ENCODE measurements at places on chromosomes 4 and X.

GRCh38 chrX:2497961-2498780, 2.6 kb downstream of the DHRSX start:
- no peak for DNase-seq

DNA sequence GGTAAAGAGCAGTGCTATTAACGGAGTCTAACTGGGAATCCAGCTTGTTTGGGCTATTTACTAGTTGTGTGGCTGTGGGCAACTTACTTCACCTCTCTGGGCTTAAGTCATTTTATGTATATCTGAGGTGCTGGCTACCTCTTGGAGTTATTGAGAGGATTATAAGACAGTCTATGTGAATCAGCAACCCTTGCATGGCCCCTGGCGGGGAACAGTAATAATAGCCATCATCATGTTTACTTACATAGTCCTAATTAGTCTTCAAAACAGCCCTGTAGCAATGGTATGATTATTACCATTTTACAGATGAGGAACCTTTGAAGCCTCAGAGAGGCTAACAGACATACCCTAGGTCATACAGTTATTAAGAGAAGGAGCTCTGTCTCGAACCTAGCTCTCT, 1.5 kb downstream of the HPRT1 start:
- peak; percentile 32 for DNase-seq

- no peak for DNase-seq
Observed at GRCh38 chr4:27789773-27790172, 929.1 kb downstream of the STIM2 start.

GRCh38 chr4:4862071-4862551, 2.6 kb downstream of the MSX1 start:
- DNase-seq, result no peak

DNA sequence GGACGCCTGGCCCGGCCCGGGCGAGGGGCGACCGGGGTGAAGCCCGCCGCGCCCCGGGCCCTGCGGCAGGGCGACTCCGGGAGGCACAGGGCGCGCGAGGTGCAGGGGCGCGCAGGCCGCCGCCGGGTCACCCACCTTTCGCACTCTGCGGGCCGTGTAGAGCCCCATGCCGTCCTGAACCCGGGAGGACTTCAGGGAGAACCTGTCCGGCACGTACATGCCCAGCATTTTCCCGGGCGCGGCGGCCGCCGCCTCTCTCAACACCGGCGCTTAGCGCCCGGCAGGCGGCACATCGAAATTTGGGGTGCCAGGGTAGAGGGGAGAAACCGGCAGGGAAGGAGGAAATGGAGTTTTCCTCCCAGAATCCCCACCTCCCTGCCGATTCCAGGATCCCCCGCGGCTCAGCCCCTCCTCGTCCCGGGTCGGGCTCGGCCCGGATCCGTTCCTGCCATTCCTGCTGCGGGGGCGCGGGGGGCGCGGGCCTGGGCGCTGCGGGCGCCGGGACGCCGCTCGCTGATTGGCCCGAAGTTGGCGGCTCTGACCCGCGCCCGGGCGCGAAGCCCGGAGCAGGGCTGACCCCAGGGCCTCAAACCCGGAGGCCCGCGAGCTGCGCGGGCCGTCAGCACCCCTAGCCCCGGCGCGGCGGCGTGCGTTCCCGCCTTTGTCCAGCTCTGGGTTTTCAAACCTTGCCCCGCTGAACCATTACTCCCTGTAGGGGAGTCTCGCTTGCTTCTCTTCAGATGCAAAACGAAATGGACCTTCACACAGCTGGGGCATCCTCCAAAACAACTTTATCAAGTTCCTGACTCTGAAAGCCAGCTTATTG, at the start of gene PRDM5:
TSS of gene PRDM5 (minus strand) at position 346 of the 826 bp plus-strand sequence. CDS start at position 228, 118 bp downstream.
- DNase-seq, result no peak

GRCh38 chr4:137471895-137472294, 60.4 kb downstream of the PCDH18 start:
- no peak for DNase-seq

DNA sequence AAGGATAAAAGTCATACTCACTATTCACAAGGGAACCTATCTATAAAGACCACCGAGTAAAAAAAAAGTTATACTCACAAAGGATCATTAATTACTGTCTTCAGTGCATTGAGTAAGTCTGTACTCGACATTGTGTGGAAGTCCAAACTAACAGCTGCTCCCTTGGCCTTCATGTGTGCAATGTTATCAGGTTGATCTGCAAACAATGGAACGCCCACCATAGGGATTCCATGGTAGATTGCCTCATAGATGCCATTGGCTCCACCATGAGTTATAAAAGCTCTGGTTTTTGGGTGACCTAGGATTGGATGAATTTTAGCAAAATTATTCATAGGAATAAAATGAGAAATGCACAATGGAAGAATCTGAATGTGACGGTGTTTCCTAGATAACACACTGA, 10.6 kb downstream of the UGT2B4 start:
- no peak for DNase-seq

DNA sequence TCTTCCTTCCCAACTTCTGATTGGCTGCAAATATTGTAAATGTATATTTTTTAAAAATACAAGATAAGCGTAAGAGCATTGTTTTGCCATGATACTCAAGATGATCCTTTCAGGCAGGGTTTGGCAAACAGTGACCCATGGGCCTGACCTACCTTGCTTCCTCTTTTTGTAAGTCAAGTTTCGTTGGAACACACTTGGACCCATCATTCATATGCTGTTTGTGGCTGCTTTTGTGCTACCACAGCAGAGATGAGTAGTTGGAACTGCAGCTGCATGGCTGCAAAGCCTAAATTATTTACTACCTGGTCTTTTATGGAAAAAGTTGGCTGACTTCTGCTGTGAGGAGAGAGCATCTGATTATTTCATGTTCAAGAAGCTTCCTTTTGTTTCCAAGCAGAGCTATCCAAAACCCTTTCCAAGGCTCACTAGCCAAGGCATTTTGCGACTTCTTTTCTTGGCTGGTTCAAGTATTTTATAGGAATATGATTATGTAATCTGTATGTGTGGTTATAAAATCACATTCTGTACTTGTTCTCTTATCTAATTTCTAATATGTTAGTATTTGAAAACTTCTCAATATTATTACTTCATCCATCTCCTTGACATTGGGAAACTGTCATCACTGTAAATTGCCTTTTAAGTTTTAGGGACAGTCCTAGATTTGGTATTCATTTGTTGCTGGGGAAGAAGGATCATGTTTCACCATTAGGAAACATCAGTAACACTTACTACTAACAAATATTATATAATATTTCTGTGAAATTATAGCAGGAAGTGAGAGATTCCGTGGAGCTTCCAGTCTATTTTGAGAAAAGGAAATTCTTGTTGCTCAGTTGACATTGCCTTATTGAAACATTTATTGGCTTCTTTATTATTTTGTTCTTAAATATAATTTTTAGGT, 109.2 kb downstream of the ARHGAP10 start:
- DNase-seq, result no peak

- DNase-seq, result no peak
Observed at GRCh38 chrX:38538134-38538533, 23.2 kb upstream of the TSPAN7 start.

DNA sequence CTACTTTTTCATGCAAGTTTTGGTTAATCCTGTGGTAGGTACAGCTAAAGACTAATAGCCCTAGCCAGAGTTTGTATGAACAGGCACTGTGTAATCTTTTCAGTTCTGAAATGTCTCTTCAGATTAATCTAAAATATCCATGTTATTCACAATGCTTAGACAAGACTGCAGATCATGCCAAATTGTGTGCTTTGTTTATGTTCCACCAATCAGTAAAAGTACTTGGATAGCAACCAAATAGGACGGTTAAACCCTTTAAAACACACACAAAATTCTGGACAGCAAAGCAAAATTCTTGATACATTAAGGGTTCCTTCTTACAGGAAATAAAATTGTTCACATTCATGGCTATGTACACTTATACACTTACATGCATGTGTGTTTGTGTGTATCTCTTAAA, 139.1 kb downstream of the KLHL13 start:
- no peak for DNase-seq

GRCh38 chrX:82711457-82711856, 796.6 kb upstream of the POU3F4 start:
- DNase-seq, result no peak

GRCh38 chr4:159823743-159824142, 720.9 kb downstream of the RAPGEF2 start:
- DNase-seq, result no peak

DNA sequence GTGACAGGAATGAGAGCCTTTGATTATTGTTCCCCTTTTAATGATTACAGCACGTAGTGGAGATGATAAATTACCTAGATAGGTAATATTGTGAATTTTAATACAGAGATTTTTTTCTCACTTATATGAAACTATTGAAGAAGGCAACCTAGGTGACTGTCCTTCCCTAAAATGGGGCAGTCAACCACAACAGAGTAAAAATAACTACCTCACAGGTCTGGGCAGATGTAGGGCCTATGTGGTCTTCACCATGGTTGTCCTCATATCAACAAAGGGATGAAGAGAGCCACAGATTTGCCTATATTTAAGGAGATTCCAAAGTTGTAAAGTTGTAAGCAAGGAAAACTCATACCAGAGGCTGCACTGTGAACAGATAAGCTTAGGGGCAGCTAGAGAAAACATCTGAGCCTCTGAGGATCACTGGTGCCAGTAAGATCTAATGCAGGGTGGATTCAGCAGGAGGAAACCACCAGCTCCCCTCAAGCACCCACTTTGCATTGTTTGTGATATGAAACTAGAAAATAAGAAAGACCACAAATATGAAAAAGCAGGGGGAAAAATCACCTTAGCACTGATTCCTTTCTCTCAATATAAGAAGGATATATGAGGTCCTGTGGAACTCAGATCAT, 547.9 kb upstream of the GALNTL6 start:
- no peak for DNase-seq

GRCh38 chr4:89111833-89112563, 665 bp downstream of the TIGD2 start:
- peak; percentile 9 for DNase-seq

DNA sequence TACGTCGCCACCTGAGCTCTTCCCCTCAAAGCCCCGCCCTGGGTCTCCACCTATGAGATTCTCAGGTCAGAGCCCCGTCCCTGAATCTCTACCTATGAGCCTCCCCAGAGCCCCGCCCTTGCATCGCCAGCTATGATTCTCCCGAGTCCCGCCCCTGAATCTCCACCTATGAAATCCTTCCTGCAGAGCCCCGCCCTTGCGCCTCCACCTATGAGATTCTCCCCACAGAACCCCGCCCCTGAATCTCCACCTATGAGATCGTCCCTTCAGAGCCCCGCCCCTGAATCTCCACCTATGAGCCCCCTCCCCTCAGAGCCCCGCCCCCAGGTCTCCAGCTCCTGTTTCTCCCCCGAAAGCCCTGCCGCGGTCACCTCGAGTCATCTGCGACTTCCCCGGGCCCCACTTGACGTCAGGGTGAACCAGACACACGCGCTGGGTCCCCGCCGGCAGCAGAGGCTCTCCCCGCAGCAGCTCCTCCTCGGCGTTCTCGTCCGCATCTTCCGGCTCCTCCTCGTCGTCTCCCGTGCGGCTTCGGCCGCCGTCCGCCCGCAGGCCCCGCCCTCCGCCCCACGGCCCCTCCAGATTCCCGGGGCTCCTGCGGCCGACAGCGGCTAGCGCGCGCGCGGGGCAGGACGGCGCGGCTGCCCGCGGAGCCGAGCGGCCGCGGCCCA, 393 bp downstream of the GTPBP6 start:
- DNase-seq, result peak; percentile 97

DNA sequence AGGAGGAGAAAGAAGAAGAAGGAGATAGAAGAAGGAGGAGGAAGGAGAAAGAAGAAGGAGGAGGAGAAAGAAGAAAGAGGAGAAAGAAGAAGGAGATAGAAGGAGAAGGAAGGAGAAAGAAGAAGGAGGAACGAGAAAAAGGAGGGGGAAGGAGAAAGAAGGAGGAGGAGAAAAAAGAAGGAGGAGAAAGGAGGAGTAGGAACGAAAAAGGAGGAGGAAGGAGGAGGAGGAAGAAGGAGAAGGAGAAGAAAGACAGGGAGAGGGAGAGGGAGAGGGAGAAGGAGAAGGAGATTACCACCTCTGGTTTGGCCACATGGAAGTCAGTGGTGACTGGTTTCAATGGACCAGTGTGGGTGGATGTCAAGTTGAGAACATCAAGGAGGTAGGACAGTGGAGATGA, 50.0 kb upstream of the VEGFD start:
- no peak for DNase-seq

GRCh38 chr4:185457136-185457535, 14.4 kb downstream of the CCDC110 start:
- DNase-seq, result no peak

- no peak for DNase-seq
Observed at GRCh38 chr4:176084769-176085168, 19.1 kb downstream of the WDR17 start.

GRCh38 chr4:155434904-155435303, 58.1 kb upstream of the MAP9 start:
- DNase-seq, result no peak

- no peak for DNase-seq
Observed at GRCh38 chr4:145297556-145297955, 117.2 kb upstream of the OTUD4 start.

GRCh38 chrX:47313056-47313455, 57.3 kb upstream of the ZNF157 start:
- no peak for DNase-seq

- DNase-seq, result no peak
Observed at GRCh38 chrX:130285069-130285620, 16.4 kb upstream of the ZNF280C start.

- no peak for DNase-seq
Observed at GRCh38 chr4:61820136-61820535, 620.0 kb downstream of the ADGRL3 start.

- DNase-seq, result no peak
Observed at GRCh38 chrX:13661735-13662288, 8.9 kb downstream of the TCEANC start.

DNA sequence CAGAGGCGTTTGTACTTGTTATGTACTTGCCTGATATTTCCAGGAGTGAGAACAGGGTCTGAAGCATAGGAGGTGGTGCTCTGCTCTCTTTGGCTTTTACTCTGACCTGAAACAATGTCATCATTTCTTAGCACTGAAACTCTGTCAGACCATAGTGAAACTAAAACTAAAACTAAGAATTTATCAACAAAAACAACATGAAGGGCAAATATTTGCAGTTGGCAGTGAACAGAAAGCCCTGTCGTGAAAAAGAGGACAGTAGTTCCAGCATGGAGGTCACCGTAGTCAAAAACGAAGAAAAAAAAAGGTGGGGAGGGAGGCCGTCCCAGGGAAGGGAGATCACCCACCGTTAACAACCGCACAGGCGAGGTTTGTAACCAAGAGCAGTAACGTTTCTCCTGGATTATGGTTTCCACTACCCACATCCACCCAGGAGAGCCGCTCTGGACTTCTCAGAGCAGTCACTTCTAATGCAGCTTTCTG, 97.5 kb downstream of the ANK2 start:
- DNase-seq, result no peak

- no peak for DNase-seq
Observed at GRCh38 chrX:34146906-34147305, 14.8 kb upstream of the FAM47A start.

DNA sequence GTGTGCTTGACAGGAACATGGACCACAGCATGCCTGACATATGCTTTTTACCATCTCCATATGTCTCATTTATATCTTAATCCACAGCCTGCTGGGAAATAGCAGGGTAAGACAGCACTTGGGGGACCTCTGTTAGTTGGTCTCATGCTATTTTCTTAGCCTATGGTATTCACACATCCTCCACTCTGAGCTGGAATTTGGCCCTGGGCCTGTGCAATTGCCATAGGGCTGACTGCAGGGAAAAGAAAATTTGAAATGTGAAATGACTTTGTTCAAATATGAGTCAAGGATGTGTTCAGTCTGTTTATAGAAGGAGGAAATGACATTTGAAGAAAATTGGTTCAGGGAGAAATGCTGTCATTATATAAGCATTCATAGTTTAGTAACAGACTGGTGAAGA, 9.6 kb upstream of the MAP7D3 start:
- DNase-seq, result no peak
